ENCODE measurements at places on chromosomes 16 and 17. TPM values are rescaled to one million over a fixed set of nuclear protein-coding genes. Genes with fewer than 3 reads are reported as not detected.
A peak's percentile ranks its signal among the peaks of the same experiment; 100 is the strongest.

DNA sequence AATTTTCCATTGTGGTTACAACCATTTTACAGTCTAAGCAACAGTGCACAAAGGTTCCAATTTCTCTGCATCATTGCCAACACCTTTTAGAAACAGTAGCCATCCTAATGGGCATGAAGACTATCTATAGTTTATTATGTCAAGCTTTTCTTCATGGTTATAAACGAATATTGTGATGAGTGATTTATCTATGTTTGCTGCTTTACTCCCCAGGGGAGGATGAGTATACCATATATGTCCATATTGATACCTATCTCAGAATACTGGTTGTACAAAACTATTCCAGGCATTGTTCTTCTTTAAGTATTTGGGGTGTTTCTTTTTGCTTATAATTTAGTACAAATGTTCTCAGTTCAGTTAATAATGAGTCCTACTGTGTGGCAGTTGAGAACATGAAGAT lies 98.3 kb downstream of the PRKCA start:
- DNase-seq: no peak

DNA sequence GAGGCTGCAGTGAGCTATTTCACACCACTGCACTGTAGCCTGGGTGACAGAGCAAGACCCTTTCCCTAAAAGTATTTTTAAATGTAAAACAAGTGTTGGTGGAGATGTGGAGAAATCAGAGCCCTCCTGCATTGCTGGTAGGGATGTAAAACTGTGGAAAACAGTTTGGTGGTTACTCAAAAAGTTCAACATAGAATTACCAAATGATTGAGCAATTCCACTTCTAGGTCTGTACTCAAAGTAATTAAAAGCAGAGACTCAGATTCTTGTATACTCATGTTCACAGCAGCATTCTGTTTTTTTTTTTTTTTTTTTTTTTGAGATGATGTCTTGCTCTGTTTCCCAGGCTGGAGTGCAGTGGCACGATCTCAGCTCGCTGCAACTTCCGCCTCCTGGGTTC lies 141.8 kb downstream of the PITPNC1 start:
- DNase-seq: no peak

Gene CHST4
- total RNA-seq: not detected

- DNase-seq: no peak
Measured at GRCh38 chr17:35586569-35587073, 501 bp upstream of the AP2B1 start.

DNA sequence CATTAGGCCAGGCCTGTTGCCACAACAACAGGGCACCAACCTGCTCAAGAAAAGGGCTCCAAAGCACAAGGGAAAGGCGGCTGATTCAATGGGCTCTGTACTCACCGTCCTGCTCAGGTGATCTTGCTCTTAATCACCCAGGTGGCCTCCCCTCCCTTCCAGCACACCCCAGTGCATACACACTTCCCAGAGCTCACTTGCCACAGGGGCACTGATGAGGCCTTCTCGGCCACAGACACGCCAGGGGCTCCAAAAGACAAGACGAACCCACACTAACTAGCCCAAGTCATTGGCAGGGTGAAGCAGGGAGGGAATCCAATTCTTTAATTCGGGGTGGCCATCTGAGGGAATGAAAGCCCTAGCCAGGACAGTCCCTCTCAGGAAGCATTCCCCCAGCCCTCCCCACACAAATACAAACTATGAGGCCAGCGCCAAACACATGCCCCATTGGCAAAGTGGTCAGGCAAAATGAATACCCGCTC lies 1.4 kb downstream of the MYO18A start:
- DNase-seq: no peak

DNA sequence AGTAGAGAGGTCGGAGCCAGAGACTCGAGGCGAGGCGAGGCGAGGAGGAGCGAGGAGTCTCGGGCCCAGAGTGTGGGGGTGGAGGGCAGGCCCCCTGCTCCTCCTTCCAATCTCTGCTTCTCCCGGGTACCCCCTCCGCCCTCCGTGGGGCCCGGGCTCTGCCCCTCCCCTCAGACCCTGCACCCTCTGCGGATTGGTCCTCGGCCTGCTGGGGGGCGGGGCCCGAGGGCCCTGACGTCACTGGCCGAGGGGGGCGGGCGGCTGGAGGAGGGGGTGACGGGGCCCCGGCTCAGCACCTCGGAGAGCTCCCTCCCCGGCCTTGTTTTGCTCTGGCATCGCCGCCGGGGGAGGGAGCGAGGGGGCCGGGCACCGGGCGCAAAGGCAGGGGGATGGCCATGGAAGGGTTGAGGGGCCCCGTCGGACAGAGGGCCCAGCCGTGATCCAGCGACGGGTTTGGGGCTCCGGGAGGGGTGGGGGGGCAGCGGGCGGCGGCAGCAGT lies at the start of gene RUNDC3A:
TSS of gene RUNDC3A (plus strand) at position 282 of the 499 bp plus-strand sequence. CDS start 232 bp downstream, outside the sequence.
- peak; percentile 89 for DNase-seq

Gene TNFRSF13B
- total RNA-seq: not detected

- no peak for DNase-seq
Measured at GRCh38 chr17:28488533-28489276, 15.3 kb downstream of the SLC13A2 start.

DNA sequence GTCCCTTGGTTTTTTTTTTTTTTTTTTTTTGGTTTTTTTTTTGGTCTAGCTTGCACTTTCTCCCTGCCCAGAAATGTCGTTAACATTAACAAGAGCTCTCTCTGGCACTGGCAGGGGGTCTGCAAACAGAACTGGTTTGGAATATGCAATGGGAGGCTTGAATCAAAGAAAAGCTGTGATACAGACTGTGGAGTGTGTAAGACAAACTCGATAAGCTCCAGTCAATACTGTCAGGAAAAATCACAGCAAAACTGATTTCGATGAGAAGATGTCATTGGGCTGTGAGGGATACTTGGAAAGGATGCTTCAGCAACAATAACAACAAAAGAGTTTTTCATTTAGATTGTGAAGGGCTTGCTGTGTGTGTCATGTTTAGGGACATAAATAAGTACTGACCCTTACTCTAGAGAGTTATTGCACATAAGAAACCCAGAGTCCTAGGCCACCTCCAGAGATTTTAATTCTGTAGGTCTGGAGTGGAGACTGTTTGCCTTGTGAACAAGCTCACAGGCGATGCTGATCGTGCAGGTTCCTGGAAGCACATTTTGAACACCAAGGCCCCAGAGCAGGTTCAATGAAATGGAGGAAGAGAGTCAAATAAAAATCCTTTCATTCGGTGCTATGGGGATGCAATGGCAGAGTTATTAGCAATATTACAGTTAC lies 470.7 kb upstream of the RBFOX1 start:
- no peak for DNase-seq

DNA sequence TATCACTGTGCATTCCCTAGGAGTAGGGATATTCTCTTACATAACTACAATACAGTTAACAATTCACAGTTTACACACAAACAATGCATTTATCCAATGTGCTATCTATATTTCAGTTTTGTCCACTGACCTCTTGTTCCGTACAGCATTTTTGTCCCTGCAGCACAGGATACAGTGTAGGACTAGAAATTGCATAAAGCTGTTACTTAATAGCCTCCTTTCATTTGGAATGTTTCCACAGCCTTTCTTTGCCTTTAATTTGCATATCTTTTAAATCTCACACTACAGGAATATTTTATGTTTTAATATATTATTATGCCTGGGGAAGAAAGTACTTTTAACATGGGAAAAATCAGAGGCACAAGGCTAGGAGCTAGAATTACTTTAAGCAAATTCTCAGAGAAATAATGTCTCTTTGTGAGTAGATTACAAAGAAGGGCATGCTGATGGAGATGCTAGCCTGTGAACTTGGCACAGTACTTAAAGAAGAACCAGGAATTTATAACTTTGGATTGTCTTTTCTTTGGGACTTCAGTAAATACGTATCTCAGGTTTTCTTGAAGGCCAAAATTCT lies 144.3 kb downstream of the ITFG1 start:
- no peak for DNase-seq

- DNase-seq: no peak
Measured at GRCh38 chr16:17026600-17027242, 444.0 kb downstream of the XYLT1 start.

DNA sequence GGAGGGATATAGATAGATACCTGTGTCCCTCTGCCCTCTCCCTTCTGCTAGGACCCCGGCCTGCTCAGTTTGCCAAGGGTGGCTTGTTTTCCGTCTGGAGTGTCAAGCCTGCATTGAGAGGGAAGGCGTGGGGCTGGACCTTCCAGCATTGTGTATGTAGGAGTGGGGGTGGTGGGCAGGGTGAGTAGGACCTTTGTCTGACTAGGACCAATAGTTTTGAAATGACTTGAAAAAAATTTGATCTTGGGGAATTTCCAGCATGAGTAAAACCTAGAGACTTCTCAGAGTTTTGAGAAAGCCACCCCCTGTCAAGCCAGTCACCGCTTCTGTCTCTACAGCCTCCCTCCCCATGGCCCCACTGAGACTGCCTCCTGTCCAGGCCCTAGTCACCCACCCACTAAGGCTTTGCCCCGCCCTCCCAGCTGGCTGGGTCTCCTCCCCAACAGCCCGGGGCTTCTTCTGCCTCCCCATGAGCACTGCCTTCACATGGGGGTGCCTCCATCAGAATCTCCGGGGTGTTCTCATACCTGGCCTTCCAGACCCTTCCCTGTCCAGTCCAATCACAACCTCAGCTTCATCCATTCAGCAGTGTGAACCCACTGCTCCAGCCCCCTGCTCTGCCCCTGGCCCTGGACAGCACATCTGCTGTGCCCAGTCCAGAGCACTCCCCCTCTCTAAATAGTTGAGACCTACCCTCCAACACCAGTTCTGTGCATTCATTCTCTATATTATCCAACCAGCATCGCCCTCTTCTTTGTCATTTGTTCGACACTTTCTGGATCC lies 207.0 kb downstream of the MSI2 start:
- no peak for DNase-seq

Gene MT1A
- 104 TPM for total RNA-seq

Gene CHD9NB
- 0.94 TPM for total RNA-seq

GRCh38 chr16:21194771-21195301 lies 16.5 kb downstream of the ZP2 start:
- DNase-seq: no peak

Gene KRT31
- total RNA-seq: not detected

- DNase-seq: no peak
Measured at GRCh38 chr17:77214743-77215142, 74.0 kb downstream of the SEC14L1 start.

Gene ADAM11
- 28.0 TPM for total RNA-seq

Gene NOMO2
- 238 TPM for total RNA-seq

Gene KRT15
- 0.37 TPM for total RNA-seq

DNA sequence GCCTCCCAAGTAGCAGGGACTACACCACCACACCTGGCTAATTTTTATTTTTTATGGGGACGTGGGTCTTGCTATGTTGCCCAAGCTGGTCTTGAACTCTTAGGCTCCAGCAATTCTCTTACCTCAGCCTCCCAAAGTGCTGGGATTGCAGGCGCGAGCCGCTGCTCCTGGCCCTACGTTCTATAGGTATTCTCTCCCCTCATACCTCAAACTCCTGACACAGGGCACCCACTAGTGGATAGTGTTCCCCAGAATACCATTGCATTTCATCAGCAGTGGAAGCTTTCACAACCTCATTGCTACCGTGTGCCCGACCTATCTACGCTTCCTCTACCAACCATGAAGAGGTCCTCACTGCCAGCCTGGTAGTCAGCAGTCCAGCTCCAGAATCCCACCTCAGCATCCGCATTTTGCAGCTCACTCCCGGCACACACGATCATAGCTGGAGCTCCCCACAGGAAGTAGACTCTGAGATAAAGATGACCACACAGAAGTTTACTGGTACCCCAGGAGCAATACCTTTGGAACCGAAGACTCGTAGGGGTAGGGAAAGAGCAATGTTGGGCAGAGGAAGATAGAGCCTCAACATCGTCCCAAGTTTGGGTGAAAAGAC lies 9.3 kb downstream of the CTRB2 start:
- no peak for DNase-seq

- DNase-seq: no peak
Measured at GRCh38 chr17:32588982-32589381, 102.2 kb downstream of the CDK5R1 start.

Gene AHSP
- total RNA-seq: not detected

GRCh38 chr17:79065105-79065670 lies 9.4 kb upstream of the ENGASE start:
- peak; percentile 56 for DNase-seq

GRCh38 chr16:3216263-3216640 lies 18.7 kb downstream of the ZNF200 start:
- DNase-seq: no peak

Gene PSMD3
- total RNA-seq: 92.8 TPM

- DNase-seq: no peak
Measured at GRCh38 chr16:2471016-2471652, at the start of gene NTN3. NTN3 (plus strand) TSS chr16:2471297; CDS start chr16:2471702, 405 bp downstream.

DNA sequence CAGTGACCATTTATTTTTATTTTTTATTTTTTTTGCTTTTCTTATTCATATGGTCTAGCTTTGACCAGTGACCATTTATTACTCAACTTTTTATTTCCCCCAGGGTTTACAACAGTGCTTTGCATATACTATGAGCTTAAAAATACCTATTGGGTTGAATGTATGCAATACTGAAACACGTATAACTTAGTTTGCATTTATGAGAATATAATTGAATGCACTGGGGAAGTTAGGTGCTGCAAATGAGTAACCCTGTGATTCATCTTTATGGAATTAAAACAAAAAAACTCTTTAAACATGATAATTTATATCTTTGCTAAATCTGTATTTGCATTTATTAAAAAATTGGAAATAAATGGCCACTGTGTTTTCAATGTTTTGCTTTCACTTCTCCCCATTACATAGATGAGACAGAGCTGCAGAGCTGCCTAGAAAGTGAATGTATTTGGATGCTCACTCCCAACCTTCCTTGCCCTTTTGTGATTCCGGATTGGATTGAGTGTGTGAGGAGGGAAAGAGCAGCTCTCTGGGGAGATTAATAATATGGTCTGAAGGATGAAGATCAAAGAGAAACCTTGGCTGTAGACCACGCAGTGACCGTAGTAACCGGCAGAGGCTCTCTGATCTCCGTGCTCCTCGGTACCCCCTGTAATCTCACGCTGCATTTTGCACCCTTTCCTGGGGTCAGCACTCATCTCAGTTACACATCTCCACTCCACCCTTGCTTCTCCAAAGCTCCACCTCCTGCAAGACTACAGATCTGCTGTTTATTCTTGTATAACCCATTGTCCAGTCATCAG lies 14.3 kb downstream of the TMEM100 start:
- no peak for DNase-seq

Gene TBC1D28
- not detected for total RNA-seq

DNA sequence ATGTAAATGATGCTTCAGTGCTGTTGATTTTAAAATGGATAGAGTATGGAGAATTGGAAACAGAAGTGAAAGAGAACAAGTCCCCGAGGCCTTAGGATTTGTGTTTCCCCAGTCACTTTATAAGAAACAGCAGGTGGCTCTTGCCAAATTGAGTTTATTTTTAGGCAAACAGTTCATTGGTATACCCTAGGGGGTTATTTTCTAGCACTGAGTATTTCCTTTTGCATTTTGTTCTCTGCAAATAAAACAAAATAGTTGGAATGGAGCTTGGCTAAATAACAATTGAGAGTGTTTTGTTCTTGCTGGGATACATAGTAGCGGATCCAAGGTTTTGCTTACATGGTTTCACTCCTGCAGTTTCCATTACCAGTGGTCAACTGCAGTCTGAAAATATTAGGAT lies 591.1 kb upstream of the C16orf82 start:
- no peak for DNase-seq

GRCh38 chr16:10076037-10076436 lies 106.2 kb downstream of the GRIN2A start:
- DNase-seq: no peak

GRCh38 chr17:4582691-4583090 lies 1.6 kb upstream of the SMTNL2 start:
- DNase-seq: no peak

Gene TBC1D3E
- not detected for total RNA-seq
